Sigmoid colon (tissue), 7 donors: ENCODE measurements at places on chromosomes 12 and 14. TPM values are rescaled to one million over a fixed set of nuclear protein-coding genes. Genes with fewer than 3 reads are reported as not detected.

MYF6 gene
- total RNA-seq, result not detected

ZNF385A gene
- total RNA-seq, result 12.8 TPM

IL26 gene
- total RNA-seq, result not detected

CFAP73 gene
- total RNA-seq, result not detected

ZBTB42 gene
- 3.8 TPM for total RNA-seq

NDRG2 gene
- 246 TPM for total RNA-seq

KRT77 gene
- total RNA-seq, result not detected

OAS3 gene
- total RNA-seq, result 6.0 TPM

HEBP1 gene
- total RNA-seq, result 32.3 TPM

OR4K15 gene
- total RNA-seq, result not detected

- no peak for DNase-seq
- H3K36me3 ChIP-seq, result peaks cover 6% of the 10 kb centered on the region
- no peaks in the 10 kb centered on the region for H3K27me3 ChIP-seq
- H3K27ac ChIP-seq, result no peak overlapping the region
- H3K4me3 ChIP-seq, result no peak overlapping the region
- H3K4me1 ChIP-seq, result no peaks in the 10 kb centered on the region
Observed at GRCh38 chr14:49754570-49755097, 13.3 kb upstream of the KLHDC2 start.

DNA sequence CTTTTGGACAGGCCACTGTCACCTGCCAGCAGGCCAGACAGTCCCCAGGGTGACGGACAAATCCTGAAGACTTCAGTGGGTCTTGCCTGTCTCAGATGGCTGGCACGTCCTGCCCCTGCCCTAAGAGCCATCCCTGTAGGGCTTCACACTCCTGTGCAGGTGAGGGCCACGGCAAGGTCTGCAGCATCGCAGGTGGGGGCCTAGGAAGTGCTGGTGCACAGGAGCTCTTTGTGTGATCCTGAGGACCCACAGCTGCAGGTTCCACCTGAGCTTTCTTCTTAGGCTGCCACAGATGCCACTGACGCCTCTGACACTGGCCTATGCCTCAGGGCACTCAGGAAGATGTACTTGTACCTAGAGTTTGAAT, 108.5 kb upstream of the FKBP4 start:
- H3K36me3 ChIP-seq, result peaks cover 95% of the 10 kb centered on the region
- no peak overlapping the region for H3K4me3 ChIP-seq
- H3K4me1 ChIP-seq, result peaks cover 10% of the 10 kb centered on the region
- no peaks in the 10 kb centered on the region for H3K27me3 ChIP-seq

- H3K4me1 ChIP-seq, result no peaks in the 10 kb centered on the region
- H3K4me3 ChIP-seq, result no peak overlapping the region
- H3K27me3 ChIP-seq, result no peaks in the 10 kb centered on the region
- no peak for DNase-seq
- no peak overlapping the region for H3K27ac ChIP-seq
- H3K36me3 ChIP-seq, result no peaks in the 10 kb centered on the region
Observed at GRCh38 chr12:94445662-94446061, 14.0 kb downstream of the CEP83 start.

DNA sequence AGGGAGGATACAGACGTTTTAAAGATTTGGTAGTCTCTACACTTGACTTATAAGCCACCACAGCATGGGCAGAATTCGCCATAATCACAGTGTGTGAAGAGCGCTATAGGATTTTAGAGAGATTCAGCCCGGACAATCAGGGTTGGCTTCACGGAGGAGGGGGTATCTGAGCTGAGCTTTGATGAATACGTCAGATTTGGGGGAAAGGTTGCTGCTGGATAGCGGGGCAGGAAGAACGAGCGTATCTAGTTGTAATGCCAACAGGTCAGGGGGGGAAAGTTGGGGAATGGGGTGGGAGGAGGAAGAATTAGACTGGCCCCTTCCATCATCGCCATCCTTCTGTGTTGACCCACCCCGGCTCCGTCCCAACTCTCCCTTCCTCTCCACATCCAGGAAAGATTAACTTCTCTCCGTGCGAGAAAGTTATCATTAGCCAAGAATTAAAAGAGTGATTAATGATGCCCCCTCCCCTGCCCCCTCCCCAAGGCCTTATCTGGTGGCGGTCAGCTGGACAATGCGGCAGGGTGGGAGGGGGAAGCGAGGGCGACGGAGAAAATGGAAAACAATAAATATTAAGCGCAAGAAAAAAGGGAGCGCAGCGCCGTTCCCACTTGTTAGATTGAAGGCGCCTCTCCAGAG, 13.5 kb upstream of the GPATCH2L start:
- DNase-seq, result no peak
- no peaks in the 10 kb centered on the region for H3K36me3 ChIP-seq
- H3K27ac ChIP-seq, result no peak overlapping the region
- peaks cover 4% of the 10 kb centered on the region for H3K4me1 ChIP-seq

GRCh38 chr12:93844164-93844784, 167.1 kb downstream of the CRADD start:
- no peak for DNase-seq
- H3K27ac ChIP-seq, result no peak overlapping the region
- H3K36me3 ChIP-seq, result no peaks in the 10 kb centered on the region
- H3K4me3 ChIP-seq, result no peak overlapping the region
- no peaks in the 10 kb centered on the region for H3K4me1 ChIP-seq

DNA sequence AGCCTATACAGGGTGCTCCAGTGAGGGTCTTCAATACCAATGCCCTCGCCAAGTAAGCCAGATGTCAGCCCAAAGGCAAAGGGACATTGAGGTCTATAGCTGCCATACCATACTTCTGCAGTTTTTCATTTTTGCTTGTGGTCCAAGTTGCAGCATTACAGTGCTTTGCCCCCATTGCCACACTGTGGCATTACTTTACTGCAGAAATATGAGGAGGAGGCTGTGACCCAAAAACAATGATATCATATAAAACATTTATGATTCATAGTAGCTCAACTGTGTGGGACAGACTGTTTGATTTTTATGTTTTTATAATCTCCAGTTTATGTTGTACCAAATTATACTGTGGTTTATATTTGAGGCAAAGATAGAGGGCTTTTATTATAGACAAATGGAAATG, 64.1 kb downstream of the KIAA0586 start:
- DNase-seq, result no peak
- H3K4me1 ChIP-seq, result no peaks in the 10 kb centered on the region
- H3K36me3 ChIP-seq, result peaks cover 71% of the 10 kb centered on the region
- H3K4me3 ChIP-seq, result no peak overlapping the region
- no peaks in the 10 kb centered on the region for H3K27me3 ChIP-seq

DNA sequence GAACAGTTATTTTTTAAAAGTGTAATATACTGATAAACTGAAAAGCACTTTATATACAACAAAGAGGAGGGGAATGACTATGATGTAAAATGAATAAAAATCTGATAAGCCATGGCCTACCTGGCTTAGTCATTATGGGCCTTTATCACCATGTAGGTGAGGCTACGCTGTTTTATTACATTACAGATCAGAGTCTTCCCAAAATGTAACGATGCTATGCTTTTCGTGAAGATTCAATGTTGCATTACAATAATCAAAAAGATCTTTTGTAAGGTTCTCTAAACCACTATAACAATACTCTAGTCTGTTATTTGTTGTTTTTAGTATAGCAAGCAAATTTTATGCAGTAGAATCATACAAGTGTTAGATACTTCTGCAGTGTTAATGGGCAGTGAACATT, 34.2 kb downstream of the ARID4A start:
- peak overlapping the region; percentile 69 for H3K27ac ChIP-seq
- no peak for DNase-seq
- peaks cover 27% of the 10 kb centered on the region for H3K4me1 ChIP-seq
- peaks cover 48% of the 10 kb centered on the region for H3K36me3 ChIP-seq

- H3K4me1 ChIP-seq, result no peaks in the 10 kb centered on the region
- DNase-seq, result no peak
- no peak overlapping the region for H3K4me3 ChIP-seq
- H3K27ac ChIP-seq, result no peak overlapping the region
Observed at GRCh38 chr12:118715647-118716046, 265.7 kb upstream of the SRRM4 start.

DNA sequence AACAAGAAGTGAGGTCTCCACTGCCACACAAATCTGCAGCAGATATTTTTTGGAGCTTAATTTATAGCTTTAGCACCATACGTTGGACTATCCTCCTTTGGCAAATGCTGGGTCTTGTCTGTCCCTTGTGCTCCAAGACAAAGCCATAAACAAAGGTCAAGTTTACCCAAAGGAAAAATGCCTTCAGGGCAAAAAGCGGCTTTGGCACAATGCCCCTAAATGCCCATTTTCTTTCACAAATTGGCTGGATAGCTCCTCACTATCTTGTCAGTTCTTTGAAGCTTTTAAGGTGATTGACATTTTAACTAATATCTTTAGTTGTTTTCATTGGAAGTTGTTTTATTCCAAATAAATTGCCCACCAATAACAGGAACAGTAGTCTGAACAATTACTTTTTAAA, 59.6 kb downstream of the EML5 start:
- no peak overlapping the region for H3K27ac ChIP-seq
- no peak for DNase-seq
- H3K4me1 ChIP-seq, result no peaks in the 10 kb centered on the region
- H3K4me3 ChIP-seq, result no peak overlapping the region

- no peaks in the 10 kb centered on the region for H3K4me1 ChIP-seq
- H3K36me3 ChIP-seq, result no peaks in the 10 kb centered on the region
- no peaks in the 10 kb centered on the region for H3K27me3 ChIP-seq
- no peak overlapping the region for H3K27ac ChIP-seq
- H3K4me3 ChIP-seq, result no peak overlapping the region
Observed at GRCh38 chr14:94864387-94865195, 94.7 kb upstream of the GSC start.

GRCh38 chr14:71698673-71699072, 233.6 kb upstream of the RGS6 start:
- H3K27me3 ChIP-seq, result no peaks in the 10 kb centered on the region
- no peak for DNase-seq
- H3K36me3 ChIP-seq, result no peaks in the 10 kb centered on the region

DNA sequence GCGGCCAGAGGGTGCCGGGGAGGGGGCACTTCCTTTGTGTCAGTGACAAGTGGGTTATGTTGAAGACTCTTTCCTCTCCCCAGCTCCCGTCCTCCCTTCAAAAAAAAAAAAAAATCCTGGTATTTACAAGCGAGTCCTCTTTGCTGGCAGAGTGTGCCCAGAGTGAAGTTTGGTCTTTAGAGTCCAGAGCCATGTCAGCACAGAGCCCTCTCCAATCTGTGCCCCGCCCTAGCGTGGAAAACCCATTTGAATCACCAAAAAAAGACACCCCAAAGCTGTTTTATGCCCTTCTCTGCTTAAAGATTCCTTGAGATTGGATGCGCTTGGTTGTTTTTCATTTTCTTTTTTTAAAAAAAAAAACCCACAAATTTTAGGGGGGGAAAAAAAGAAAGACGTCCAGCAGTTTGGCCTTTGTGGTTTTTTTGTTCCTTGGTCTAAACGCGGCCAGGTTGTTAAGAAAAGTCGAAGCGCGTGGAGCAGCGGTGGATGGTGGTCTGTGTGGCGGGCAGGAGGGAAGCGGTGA, 3.3 kb downstream of the NKX2-1 start:
- peaks cover 65% of the 10 kb centered on the region for H3K27me3 ChIP-seq
- H3K27ac ChIP-seq, result no peak overlapping the region
- no peaks in the 10 kb centered on the region for H3K36me3 ChIP-seq
- no peak for DNase-seq

DNA sequence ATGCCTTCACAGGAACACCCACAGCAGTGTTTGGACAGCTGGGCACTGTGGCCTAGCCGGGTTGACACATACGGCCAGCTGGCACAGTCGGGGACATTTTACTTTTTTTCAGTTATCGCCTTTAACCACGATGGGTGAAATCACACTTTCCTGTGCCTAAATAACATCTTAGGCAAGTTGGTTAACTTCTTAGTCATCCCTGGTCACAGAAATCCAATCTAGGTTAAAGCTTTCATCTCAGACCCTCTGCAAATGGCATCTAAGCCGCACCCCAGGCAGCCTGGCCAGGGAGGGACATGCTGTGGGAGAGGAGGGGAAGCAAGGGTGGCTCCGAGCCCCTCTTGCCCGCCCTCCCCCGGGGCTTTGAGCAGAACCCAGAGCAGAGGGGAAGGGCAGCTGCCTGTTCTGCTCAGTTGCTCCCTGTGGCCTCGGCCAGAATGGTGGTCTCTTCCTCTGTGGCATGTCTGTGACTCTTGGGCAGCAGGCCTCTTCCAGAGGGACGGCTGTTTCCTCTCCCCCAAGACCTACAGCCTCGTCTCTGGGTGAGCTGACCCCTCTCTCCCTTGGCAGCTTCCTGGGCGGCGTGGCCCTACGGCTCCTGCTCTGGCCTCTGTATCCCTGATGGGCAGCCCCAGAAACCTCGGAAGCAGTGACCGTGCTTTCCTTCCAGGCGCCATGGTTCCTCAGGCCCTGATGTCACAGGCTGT, 85.4 kb upstream of the DYNC1H1 start:
- H3K36me3 ChIP-seq, result peaks cover 9% of the 10 kb centered on the region
- no peaks in the 10 kb centered on the region for H3K27me3 ChIP-seq
- DNase-seq, result peak; percentile 55
- H3K4me3 ChIP-seq, result no peak overlapping the region

DNA sequence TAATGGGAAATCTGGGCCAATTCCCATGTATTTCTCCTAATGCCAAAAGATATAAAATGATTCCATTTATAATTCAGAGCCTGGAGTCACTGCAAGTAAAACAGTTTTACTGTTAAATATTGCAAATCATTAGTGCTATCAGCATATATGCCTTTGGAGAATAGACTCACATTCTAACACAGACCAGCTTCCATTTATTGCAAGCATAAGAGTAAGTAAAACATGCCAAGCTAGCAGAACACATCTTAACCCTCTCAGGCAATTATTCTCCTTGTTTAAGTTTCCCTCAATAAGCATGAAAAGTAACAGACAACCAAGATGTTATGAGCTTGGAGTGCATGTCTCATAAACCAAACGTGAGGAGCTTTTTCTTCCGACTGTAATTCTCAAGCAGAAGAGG, 173.9 kb upstream of the GRIP1 start:
- H3K27ac ChIP-seq, result no peak overlapping the region
- no peaks in the 10 kb centered on the region for H3K36me3 ChIP-seq
- no peak for DNase-seq
- H3K27me3 ChIP-seq, result no peaks in the 10 kb centered on the region

DNA sequence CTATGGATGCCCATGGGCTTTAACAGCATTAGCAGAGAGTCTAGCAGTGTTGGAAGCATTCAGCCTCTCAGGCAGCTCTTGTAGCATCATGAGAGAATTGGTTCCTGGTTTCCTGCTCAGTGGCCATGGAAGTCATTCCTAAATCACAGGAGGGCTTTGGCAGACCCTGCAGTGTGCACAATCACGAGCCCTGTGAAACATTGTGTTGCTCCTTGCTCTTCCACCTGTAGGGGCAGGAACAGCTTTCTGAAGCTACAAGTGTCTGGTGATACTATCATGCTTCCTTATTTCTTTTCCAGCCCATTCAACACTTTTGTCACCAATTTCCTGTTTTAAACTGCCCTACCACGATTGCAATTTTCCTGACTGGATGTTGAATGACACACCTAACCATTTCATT, 402.2 kb upstream of the USP15 start:
- no peaks in the 10 kb centered on the region for H3K27me3 ChIP-seq
- H3K27ac ChIP-seq, result no peak overlapping the region
- H3K36me3 ChIP-seq, result no peaks in the 10 kb centered on the region
- H3K4me1 ChIP-seq, result no peaks in the 10 kb centered on the region
- DNase-seq, result no peak

DNA sequence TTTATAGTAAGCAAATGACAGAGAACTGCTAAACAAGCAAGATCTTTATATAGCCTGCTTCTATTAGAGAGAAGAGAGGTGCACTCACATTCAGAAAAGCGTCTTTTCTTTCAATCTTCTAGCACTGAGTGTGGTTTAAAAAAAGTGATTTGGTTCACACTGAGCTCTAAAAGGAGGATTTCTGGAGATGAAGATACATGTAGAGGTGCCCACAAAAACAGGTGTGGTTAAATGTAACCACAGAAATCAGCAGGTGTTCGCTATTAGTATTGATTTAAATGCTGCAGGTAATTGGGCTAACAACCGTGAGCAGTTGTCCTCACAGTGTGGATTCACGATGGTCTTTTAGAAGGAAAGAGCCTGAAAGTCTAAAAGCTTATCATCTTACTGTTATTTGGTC, 10.7 kb downstream of the PKP2 start:
- no peak overlapping the region for H3K27ac ChIP-seq
- DNase-seq, result no peak
- no peak overlapping the region for H3K4me3 ChIP-seq
- H3K36me3 ChIP-seq, result no peaks in the 10 kb centered on the region
